ENCODE measurements at places on chromosomes 6 and 20.

- no peak for DNase-seq
Measured at GRCh38 chr6:135935941-135936601, 84.6 kb downstream of the PDE7B start.

DNA sequence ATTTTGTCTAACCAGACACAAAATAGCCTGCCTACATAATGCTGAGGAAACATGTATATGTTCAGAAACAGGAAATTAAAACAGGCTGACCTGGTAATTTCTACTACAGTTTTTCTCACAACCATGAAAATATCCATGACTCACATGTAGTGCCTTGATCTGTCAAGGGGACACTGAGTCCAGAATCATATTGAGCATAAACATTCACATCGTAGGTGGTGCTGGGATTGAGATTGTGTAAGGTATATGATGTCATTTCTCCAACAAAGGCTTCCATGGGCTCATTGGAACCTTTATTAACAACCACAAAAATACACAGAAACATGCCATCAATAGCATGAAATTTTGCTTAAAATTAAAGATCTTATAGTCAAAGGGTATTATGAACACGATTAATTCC lies 80.9 kb downstream of the COL12A1 start:
- DNase-seq = no peak

DNA sequence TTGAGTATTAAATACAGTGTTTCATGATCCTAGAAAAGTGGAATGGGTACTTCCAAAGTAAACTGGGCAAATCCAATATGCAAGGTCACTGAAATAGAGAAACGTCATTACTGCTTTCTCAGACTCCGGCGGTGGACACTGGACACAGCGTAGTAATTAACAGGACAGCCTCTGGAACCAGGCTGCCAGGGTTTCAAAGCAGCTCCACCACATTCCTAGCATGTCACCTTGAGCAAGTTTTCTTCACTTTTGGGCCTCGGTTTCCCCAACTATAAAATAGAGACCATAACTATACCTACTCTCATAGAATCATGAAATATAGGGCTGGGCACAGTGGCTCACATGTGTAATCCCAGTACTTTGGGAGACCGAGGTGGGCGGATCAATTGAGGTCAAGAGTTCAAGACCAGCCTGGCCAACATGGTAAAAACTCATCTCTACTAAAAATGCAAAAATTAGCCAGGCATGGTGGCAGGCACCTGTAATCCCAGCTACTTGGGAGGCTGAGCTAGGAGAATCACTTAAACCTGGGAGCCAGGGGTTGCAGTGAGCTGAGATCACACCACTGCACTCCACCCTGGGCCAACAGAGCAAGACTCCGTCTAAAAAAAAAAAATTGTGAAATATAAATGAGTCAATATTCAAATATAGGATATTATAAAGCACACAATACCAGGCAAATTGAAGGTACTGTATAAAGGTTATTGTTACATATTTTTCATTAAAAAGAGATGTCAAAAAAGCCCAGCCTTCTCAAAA lies 24.9 kb downstream of the ARHGAP18 start:
- DNase-seq = no peak

GRCh38 chr6:4895971-4896370 lies 107.9 kb downstream of the RPP40 start:
- DNase-seq = no peak

DNA sequence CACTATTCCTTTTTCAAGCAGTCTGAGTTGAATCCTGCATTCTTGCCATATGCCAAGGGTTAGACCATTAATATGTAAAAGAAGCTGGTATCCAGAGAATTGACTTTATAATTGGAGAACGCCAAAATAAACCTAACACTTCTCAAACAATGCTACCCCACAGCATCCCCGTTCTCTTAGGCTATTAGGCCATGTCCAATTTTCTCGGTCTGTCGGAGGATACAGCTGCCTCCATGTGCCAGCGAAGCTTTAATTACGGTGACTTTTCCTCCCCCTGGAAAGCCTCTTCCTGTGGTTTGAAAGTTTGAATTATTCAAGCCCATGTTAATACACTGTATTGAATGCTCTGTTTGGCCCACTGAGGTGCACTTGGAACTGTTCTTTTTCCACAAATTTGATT lies 60.5 kb downstream of the HS3ST5 start:
- DNase-seq = no peak
